IPS-NIHi11 (cell line): ENCODE measurements at places on chromosomes 16 and 17.

DNA sequence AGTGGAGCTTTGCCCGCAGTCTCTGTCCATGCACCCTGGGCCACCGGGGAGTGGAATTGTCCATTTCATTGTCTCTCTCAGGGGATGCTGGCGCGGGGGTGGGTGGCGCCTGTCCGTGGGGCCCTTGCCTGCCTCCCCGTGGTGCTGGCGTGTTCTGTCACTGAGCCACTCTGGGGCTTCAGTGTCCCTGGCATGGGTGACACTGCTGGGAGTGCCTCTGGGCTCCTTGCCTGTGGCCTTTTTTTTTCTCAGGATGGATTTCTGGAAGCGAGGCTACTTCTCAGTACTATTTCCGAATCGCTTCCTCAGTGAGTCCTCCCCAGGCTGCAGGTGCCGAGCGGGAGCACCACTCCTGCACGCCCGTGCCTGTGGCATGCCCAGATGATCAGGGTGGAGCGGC, 55.0 kb downstream of the PDPK1 start:
- no peak for DNase-seq

- no peak for DNase-seq
Measured at GRCh38 chr17:76179496-76180467, 38.7 kb upstream of the FOXJ1 start.

- no peak for DNase-seq
Measured at GRCh38 chr16:49912721-49913120, 56.8 kb upstream of the ZNF423 start.

GRCh38 chr16:89784406-89784805, 32.0 kb downstream of the FANCA start:
- DNase-seq: no peak
